HAP-1 (cell line): ENCODE measurements at places on chromosomes 5 and 9.

DNA sequence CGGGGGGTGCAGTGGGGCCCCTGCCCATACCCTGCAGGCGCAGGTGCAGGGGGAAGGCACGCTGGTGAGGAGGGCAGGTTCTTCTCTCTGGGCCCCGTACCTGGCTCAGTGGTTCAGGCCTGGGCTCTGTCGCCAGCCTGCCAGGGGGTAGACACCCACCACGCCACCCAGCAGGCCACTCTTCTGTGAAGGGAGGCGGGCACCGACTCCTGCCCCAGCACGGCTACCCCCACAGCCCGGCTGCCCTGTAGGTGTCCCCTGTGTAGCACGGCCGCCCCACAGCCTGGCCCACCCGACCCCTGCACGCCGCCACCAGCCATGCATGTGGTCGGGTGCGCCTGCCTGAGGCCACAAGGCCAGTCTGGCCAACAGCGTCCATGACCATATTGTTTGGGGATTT, 1.7 kb downstream of the LCN6 start:
- no peak for DNase-seq

DNA sequence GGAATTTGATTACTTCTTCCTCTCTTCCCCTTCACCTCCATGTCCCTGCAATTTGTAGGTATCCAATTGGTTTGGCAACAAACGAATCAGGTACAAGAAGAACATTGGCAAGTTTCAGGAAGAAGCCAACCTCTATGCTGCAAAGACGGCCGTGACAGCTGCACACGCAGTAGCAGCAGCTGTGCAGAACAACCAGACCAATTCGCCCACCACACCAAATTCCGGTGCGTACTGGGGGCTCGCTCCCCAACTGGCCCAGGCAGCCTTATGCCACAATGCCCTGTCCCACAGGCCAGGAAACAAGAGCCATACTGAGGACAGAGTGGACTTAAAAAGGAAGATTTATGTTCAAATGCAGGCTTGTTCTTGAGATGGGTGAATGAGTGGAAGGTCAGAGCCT, 213.5 kb downstream of the PBX3 start:
- DNase-seq, result no peak

DNA sequence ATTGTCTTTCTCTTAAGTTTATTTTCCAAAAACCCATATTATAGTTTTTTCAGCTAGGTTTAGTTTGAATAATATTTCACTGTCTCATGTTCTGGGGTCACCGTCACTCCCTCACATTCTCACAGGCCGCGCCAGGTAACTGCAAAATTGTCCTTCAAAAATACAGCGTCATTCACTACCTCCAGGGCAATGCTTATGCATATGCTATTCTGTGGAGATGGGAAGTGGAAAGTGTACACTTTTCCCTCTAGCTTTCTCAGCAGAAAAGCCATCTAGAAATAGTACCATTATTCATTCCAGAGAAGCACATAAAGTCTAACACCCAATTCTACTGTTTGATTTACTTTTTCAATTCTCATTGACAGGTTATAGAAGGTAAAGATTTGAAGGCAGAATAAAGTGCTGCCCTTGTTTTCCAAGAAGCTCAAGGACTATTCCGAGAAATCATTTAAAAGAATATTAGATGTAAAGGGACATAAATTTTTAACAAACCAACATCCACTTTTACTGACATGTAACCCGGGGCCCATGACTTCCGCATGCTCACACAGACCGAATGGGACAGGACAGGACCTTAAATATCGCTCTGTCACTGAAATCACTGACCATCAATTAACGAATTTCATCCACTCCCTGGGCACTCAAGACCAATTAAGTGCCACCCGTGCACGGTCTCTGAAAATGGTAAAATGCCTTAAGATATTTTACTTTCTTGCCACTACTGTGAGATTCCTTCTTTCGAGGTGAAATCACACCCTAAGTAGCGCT, 720 bp downstream of the NUDT12 start:
- peak; percentile 18 for DNase-seq

DNA sequence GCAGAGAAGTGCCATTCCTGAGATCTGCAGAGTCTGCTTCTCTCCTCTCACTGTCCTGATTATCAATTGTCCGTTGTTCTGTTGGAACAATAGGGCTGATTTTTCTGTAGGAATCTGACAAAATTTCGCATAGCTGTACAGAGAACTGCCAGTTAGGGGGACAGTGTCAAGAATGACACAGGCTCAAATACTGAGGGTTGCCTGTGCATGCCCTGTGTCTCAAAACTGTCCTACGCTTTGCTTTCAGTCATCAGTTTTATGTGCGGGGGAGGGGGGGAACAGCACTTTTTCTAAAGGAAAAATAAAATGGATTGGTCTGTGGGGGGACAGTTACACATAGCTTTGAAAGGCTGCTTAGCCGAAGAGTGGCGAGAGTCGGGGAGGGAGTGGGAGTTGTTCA, 248.6 kb downstream of the PDZD2 start:
- no peak for DNase-seq

DNA sequence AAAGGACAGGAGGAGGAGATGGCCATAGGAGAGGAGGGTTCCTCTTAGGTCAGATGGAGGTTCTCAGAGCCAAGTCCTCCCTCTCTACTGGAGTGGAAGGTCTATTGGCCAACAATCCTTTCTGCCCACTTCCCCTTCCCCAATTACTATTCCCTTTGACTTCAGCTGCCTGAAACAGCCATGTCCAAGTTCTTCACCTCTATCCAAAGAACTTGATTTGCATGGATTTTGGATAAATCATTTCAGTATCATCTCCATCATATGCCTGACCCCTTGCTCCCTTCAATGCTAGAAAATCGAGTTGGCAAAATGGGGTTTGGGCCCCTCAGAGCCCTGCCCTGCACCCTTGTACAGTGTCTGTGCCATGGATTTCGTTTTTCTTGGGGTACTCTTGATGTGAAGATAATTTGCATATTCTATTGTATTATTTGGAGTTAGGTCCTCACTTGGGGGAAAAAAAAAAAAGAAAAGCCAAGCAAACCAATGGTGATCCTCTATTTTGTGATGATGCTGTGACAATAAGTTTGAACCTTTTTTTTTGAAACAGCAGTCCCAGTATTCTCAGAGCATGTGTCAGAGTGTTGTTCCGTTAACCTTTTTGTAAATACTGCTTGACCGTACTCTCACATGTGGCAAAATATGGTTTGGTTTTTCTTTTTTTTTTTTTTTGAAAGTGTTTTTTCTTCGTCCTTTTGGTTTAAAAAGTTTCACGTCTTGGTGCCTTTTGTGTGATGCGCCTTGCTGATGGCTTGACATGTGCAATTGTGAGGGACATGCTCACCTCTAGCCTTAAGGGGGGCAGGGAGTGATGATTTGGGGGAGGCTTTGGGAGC, 3.1 kb downstream of the EGR1 start:
- no peak for DNase-seq

DNA sequence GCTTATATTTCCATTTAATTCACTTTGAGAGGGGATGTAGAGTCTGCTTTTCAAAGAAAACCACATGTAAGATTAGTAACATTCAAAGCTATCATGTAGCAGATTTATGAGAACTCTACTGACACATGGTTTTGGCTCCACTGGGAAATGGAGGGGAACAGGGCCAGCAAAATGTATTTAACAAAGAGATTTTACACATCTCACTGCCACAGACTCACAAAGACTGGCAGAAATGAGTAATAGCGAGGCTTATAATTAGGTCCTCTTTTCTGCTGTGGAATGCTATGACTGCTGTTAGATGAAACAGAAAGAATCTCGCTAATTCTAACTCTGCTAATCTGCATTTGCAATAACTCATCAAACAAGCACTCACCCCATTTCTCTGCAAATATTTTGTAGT, 4.5 kb downstream of the DAP start:
- DNase-seq, result no peak

DNA sequence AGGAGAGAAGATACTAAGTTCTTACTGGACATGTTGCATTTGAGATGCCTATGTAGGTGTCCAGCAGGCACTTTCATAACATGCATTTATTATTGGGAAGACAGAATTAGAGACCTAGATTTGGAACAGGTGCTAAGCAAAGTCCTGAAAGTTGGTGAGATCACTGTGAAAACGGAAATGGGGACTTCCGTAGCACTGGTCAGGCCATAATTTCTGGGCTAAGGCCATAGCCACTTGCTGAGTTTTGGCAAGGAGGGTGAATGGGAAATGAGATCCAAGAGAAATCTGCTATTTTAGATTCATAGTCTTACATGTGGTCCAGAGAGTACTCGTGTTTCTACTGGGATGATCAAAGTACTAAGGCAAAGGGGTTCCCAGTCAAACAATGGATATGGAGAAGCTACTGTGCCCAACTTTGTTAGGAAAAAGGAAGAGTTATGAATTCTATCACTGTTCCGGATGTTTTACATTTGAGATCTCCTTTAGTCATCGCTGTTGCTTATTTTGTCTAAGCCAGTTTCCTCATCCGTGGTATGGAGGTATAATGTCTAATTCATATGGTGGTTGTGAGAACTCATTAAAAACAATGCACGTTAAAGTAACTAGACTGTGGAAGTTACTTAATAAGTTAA, 33.4 kb downstream of the TEK start:
- no peak for DNase-seq
